D721Med (cell line): ENCODE measurements at places on chromosomes 11 and 22.

- no peak for DNase-seq
Observed at GRCh38 chr11:12148882-12149281, 38.5 kb downstream of the MICAL2 start.

DNA sequence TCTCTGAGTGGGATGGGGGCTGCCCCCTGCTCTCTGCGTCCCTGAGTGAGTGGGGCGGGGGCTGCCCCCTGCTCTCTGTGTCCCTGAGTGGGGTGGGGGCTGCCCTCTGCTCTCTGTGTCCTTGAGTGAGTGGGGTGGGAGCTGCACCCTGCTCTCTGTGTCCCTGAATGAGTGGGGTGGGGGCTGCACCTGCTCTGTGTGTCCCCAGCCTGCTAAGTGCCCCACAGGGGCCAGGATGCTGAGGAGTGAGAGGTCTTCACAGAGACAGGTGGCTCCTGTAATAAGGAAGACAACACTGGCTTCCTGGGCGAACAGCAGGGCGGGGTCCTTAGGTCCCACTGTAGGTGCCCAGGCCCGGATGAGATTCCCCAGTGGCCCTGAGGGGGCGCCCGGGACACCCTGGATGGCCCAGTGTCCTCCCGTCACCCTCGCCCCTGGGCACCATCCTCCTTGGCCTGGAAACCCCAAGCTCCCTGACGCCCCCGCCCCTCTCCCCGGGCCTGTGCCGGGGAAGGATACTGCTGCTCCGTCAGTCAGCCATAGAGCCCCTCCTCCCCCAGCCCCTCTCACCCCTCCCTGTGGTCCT lies 3.8 kb upstream of the CCDC188 start:
- no peak for DNase-seq

DNA sequence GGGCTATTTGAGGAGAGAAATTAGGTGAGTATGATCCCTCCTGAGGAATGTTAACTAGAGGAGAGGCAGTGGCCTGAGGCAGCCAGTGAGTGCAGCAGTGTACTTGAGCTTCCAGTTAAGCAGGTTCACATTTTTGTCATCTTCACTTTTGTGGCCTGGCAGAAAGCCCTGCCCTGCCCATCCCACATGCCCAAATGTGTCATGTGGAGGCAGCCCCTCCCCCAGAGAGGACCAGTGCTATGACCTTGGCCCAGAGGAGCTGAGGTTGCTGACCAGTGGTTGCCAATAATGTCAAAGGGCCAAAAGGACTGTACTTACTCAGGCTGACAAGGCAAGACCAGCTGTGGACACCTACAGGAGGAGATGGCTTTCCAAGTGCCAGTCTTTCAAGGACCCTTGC lies 17.6 kb upstream of the GRK2 start:
- DNase-seq, result no peak

- DNase-seq, result no peak
Observed at GRCh38 chr11:57330029-57330428, 5.3 kb upstream of the TNKS1BP1 start.

- DNase-seq, result no peak
Observed at GRCh38 chr11:75697906-75698581, 19.6 kb upstream of the MOGAT2 start.

- DNase-seq, result no peak
Observed at GRCh38 chr11:94897330-94897768, 76.0 kb downstream of the CWC15 start.

DNA sequence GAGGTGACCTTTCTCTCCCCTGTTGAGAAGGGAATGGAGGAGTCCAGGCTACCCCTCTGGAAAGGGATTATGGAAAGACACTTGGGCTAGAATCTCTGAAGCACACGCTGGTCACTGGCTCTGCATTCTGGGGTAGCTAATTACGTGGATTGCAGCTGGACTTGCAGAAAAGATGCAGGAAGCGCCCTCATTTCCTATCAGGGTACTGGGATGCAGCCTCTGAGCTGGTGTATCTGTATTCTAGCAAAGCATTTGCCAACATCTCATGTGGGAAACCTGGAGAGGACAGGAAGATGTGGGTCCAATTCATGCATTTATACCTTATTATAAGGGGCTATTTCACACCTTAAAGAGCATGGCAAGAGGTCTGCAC lies 44.3 kb downstream of the CD82 start:
- no peak for DNase-seq

- DNase-seq, result no peak
Observed at GRCh38 chr11:40401132-40401853, 1058.2 kb downstream of the LRRC4C start.

GRCh38 chr11:33532720-33533385 lies 167.8 kb downstream of the C11orf91 start:
- no peak for DNase-seq

DNA sequence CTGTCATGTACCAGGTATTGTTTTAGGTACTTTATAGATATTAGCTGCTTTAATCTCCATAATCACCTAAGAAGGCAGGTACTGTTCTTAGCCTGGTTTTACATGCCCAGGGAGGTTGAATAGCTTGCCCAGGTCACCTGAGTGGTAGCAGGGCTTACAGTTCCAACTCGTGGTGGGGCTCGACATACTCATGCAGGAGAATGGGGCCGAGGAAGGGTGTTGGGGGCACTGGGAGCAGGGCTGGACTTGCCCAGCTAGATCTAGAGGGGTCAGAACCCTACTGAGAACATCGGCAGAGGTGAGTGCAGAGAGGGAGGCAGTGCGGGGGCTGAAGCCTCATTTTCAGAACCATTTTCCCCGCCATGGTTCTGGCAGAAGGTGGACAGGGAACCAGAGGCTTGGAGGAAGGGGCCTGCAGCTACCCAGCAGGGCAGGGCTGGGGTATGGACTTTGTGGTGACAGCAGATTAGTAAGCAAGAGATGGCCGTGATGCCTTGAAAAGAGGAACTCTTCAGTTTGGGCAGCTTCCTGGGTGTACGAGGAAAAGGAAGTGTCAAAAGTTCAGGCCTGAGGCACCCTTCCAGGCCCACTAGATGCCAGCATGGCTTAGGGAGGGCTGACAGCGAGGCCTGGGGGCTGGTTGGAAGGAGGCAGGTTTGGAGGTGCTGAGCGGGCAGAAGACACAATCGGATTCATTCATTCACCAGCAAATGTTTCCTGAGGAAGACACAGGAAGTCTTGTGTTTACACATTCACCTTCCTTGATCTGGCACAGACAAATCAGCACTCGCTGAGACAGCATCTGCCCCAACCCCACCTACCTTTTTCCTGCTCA lies 54.7 kb upstream of the LYVE1 start:
- DNase-seq, result no peak

DNA sequence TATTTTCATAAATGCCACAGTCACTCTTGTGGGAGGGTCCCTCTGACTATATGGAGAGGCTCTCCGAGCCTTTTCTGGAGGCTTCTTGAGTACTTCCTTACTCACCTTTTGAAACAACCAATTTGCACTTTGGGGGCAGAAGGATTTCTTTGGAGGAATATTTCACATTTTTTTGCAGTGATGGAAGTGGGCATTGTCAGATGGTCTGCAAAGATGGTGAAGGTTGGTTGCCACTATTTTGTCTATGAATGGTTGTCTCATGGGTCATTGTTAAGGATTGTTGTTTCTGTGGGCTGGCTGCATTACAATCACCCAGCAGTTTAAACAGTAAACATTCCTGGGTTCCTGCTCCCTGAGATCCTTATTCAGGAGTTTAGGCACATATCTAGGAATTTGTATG lies 388.2 kb downstream of the TMEM135 start:
- no peak for DNase-seq

DNA sequence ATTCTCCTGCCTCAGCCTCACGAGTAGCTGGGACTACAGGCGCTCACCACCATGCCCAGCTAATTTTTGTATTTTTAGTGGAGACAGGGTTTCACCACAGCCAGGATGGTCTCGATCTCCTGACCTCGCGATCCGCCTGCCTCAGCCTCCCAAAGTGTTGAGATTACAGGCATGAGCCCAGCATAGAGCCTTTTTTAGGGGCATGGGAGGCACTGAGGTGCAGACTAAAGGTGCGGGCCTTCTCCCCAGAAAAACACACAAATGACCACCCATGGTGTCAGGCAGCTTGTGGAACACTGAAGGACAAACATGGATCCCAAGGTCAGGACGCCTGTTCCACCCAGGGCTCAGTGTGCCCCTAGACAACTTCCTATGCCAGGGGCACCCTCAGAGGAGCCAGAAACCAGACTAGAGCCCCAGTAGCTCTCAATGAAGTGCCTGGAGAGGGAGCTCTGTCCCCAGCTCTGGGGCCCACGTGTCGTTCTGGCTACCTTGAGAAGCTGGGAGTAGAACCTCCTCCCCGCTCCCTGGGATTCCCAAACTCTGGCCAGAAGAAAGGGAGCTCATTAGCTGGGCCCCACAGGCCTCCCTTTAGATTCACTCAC lies 21.2 kb upstream of the CD5 start:
- no peak for DNase-seq

DNA sequence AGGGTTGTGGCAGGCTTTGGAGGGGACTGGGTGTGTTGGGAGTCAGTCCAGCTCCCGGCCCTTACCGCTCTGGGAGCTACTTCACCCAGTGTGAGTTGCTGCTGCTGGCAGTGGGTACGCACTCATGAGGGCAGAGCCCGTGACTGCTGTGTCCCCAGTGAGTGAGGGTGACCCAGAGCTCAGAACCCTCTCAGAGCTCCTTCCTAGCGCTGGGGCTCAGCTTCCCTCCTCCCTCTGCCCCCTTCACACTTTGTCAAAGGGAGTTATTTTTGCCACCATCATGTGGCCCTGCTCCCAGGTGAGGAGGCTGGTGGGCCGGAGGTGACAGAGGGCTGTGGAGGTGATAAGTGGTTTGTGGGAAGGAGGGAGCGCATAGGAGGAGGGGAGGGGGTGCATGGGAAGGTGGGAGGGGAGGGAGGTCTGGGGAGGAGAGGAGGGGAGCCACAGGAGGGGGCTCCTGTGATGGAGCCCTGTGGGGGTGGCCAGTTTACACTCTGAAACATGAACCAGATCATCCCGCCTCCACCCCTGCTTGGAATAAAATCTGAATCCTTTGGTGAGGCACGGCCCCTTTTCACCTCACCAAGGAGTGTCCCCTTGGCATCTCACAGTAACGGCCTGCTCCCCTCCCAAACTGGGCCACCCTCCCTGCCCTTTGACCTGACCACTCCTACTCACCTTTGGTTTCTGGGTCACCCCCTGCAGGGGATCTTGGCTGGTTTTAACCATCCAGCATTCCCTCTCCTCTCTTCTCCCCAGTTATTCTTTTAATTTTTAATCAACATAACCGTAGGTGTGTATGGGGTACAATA lies 9.9 kb downstream of the NDUFV1 start:
- DNase-seq, result no peak

DNA sequence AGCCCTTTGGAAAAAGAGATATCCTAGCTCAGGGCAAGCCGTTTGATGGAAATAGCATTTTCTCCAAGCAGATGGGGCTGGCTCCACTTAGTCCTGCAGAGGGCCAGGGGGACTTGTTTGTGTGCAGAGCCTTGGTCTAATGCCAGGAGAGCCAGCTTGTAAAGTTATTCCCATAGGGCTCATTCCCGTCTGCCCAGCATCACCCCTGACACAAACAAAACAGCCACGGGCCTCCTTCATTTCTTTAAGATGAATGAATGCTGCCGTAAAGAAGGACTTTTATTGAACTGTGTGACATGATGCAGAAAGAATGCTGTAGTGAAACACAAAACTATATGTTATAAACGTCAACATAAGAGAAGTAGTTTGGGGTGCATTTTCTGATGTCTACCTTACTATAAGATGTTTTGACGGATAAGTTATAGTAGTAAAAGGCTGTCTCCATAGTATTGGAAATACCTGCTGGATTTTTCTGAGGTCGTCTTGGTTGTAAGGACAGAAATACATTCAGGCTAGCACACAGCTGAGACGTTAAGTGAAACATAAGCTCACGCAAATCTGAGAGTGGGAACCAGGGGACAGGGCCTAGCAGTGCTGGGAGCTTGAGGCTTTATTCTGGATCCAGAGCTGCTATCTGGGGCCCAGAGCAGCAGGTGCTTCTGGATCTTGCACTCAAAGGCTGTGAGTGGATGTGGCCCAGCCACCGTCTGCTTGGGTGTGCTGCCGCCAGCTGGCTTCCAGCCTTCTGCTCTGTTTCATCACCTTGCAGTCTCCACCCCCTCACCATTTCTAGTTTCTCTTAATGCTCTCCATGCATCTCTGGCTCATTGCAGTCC lies 53.3 kb downstream of the NCAM1 start:
- DNase-seq, result no peak

- DNase-seq, result no peak
Observed at GRCh38 chr22:29907753-29908515, 25.0 kb downstream of the MTMR3 start.

GRCh38 chr22:19759427-19760057 lies 1.0 kb upstream of the TBX1 start:
- no peak for DNase-seq

- DNase-seq, result no peak
Observed at GRCh38 chr11:131985846-131986301, 615.5 kb downstream of the NTM start.

DNA sequence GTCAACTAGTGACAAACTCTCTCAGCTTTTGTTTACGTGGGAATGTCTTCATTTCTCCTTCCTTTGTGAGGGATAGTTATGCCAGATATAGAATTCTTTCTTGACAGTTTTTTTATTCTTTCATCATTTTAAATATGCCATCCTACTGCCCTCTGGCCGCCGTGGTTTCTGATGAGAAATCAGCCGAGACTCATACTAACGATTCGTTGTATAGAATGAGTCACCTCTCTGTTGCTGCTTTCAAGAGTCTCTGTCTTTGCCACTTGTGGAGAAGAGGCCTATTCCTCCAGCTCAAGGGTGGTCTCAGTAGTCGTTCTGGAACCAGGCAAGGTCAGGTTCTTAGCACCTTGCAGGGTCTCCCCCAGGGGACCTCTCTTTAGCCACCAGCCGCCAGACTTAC lies 8.0 kb downstream of the MYO7A start:
- no peak for DNase-seq

- no peak for DNase-seq
Observed at GRCh38 chr22:45101515-45102227, 62.1 kb upstream of the NUP50 start.

- no peak for DNase-seq
Observed at GRCh38 chr11:63611395-63611747, 2.9 kb downstream of the PLAAT3 start.

DNA sequence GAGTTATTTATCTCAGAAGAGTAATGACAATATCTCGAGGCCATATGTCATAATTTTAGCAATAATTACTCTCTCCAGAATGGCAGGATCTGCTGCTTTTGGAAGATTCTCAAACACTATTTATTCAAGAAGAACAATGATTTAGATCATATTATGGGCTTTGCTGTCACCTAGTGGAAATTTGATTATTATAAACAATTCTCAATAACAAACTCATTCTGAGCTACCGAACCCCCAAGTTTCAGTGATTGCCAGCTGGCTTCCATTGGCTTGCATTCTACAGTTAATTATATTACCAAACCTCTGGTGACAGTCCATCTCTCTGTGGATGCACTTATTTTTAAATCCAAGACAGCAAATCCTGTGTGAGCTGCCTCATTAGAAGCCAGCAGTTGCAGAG lies 27.9 kb upstream of the SLC36A4 start:
- DNase-seq, result no peak

GRCh38 chr11:2742611-2743426 lies 43.0 kb upstream of the KCNQ1OT1 start:
- DNase-seq, result no peak

- no peak for DNase-seq
Observed at GRCh38 chr11:63709336-63709884, 28.1 kb downstream of the RTN3 start.
